Thyroid gland (tissue), 4 donors: ENCODE measurements at places on chromosomes 5 and 9.

DNA sequence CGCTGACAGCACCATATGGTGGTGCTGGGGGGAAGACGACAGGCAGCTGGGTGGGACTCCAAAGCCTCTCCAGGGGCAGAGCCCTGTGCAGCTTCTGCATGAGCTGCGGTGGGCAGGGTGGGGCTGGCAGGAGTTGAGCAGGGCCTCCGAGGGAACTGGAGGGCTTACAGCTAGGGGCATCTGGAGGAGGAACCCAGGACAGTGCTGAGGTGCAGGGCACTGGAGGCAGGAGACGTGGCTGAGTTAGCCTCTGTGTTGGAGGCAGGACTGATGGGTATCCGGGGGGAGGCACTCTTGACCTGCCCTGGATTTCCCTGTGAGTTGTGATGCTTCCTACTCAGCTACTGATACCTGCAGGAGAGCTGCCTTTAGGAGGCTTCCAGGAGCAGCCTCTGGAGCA is 45.0 kb downstream of the TENT4A start:
- DNase-seq: no peak

DNA sequence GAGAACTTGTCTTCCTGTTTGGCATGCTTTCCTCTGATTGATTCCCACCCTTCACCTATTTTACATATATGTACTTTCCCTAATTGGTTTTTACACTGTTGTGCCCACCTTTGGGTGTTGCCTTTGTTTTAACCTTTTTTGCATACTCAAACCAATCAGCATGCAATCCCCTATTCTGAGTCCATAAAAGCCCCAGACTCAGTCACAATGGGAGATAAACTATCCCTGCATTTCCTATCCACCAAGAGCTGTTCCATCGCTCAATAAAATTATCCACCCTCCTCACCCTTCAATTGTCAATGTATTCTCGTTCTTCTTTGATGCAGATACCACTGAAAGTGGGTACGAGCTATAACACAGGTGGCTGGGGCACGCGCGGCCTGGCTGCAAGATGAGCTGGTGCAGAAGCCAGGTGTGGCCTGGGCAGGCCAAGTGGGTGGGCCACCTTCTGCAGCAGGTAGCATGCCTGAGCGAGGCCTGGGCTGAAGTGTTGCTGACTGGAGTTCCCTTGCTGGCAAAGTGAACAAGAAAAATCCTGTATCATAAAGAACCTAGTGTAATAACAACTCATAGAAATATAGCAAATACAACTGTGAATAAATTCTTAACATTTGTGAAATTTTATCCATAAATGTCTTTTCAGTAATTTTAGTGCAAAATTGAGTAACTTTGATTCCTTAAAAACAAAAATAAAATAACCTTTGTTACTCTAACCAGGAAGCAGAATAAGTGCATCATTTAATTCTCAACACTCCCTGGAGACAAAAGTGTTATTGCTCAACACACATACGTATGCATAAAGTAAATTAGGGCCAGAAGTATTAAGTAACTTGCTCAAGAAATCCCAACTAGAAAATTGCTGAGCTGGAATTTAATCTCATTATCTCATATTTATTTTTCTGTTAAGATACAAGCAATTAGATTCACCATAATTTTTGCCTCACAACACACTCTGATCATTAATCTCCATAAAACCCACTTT is 685.3 kb upstream of the EDIL3 start:
- DNase-seq: no peak

DNA sequence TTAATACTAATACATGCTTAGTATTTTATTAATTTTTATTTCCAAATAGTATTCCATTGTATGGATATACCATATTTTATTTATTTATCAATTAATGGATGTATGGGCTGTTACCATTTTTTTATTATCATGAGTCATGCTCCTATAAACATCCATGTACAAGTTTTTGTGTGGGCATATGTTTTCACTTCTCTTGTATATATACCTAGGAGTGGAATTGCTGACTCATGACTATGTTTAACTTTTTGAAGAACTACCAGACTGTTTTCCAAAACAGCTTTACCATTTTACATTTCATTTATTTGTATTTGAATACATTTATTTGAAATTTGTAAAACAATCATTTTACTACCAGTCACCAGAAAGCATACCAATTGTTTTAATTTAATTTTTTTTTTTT is 14.1 kb upstream of the LRRC19 start:
- no peak for DNase-seq

GRCh38 chr5:181133083-181133482 is 2.1 kb upstream of the OR2V1 start:
- DNase-seq: no peak

DNA sequence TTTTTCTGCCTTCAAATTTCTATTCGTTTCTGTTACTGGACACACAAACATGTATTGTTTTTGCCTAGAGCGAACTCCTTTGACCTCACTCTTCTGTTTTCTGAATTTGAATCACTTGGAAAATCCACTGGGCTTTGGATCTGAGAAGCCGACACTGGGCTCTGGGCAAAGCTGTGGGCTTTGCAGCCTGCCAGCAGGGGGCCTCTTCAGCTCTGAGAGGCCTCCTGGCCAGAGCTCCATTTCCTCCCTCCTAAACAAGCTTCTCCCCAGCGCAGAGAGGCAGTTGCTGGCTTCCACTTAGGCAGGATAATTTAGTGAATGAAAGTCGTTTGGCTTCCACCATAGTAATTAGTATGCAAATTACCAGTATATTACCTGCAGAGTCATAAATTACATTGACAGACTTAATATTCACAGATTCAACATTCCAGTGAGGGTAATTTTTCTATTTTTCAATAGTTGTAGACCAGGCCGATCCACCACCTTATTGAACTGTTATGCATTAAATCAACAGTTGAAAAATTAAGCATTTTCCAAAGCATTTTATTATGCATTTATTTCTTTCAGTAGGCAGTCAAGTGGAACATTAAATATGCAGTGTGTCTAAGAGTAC is 104.0 kb upstream of the ZNF366 start:
- DNase-seq: peak; percentile 85

DNA sequence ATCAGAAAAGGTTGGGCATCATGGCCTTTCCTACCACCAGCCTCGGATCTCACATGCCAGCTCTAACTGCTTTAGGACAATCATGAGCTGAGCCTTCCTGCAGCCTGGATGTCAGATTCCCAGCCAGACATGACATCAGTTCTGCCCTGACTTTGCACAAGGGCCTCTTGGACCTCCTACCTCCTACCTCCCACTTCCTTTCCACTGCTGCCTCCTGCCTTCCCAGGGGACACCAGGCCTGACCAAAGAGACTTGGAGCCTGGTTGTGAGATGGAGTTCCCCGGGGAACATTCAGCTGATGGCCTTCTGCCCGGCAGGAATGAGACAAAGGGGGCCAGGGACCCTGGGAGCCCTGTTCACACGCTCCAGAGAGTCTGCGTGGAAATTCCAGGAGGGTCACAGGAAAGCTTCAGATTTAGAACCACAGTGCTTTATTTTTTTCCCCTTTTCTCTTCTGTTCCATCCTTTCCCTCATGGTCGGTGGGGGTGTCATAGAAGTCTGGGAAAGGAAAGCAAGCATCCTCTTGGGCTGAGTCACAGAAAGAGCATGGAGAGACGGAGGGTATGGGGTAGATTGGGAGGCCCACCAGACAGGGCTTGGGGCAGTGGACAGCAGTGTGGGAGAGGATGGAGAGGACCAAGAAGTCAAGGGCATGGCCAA is 35.4 kb upstream of the IL17B start:
- no peak for DNase-seq

DNA sequence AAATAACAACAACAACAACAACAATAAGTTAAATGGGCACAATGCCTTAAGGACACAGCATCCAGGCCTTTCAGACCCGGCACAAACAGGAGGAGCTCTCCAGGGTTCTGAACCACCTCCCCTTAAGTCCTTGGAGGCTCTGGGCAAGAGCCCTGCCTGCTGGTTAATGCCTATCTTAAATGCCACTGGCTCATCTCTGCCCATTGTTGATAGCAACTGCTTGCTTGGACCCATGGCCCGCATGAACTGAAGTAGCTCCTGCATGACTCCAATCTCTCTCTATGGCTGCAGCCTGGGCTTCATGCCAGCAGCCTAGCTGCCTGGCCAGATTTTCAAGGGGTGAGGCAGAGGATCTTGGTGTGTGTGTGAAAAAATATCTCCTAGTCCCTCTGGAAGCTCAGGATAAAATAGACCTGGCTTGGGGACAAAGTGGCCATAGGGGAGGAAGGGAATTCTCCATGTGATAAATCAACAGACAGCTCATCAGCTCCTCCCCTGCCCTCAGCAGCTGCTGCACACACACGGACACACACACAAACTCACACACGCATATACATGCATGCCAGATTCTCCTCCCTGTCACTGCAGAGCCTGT is 27.4 kb downstream of the FAM219A start:
- DNase-seq: peak; percentile 83

DNA sequence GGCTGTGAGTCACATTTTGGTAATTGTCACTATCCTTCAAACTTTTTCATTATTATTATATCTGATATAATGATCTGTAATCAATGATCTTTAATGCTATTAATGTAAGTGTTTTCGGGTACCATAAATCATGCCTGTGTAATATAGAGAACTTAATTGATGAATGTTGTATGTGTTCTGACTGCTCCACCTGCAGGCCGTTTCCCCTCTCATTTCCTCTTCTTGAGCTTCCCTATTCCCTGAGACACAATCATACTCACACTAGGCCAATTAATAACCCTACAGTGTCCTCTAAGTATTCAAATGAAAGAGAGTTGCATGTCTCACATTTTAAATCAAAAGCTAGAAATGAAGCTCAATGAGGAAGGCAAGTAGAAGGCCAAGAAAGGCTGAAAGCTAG is 420.9 kb upstream of the SGCD start:
- no peak for DNase-seq

- DNase-seq: no peak
Measured at GRCh38 chr5:140796718-140797095, 2.1 kb downstream of the PCDHA2 start.

GRCh38 chr5:10885026-10885425 is 124.0 kb upstream of the DAP start:
- no peak for DNase-seq

DNA sequence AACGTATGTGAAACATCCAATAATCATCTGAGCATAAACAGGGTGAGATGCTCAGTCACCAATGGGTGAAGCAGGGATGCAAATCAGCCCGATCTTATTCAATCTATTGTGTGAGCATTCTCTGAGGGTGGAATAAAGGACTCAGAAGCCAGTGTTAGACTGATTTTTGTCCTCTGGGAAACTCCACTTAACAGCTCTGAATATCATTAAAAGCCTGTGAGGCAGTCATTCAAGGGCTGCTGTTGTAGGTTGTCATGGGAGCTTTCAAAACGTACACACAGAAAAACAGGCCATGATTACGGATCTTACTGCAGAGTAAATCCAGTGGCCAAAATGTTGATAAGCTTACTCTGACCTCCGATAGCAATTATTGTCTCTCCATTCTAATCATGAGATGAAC is 266.5 kb upstream of the EFNA5 start:
- DNase-seq: no peak

DNA sequence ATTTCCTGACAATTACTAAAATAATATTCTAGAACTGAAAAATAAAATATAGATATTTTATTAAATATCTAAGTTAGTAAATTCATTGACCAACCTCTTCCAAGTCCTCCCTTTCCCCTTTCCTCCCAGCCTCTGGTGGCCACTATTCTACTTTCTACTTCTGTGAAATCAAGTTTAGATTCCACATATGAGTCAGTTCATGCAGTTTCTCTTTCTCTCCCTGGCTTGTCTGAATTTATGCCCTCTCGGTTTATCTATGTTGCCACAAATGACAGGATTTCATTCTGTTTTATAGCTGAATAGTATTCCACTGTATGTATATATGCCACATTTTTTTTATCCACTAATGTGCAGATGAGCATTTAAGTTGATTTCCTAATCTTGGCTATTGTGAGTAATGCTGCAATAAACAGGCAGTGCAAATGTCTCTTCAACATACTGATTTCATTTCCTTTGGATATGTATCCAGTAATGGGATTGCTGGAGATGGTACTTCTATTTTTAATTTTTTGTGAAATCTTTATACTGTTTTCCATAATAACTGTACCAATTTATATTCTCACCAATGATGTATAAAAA is 52.3 kb downstream of the WDR36 start:
- DNase-seq: no peak

DNA sequence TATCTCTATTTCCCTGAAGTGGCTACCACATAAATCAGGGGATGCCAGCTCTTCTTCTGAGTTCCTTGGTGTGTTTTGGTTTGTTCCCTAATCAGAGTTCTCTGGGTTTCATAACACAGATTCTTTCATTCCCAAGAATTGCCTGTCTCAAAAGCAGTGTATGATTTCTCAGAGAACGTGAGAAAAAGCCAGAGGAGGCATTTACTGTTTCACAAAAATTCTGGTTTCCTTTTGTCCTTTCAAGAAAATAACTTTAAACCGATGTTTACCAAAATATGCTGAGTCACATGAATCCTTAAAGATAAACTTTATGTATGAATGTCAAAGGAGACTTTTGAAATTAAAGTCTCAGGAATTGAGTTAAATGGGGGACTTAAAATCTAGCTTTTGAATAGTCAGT is 314.3 kb downstream of the EBF1 start:
- DNase-seq: no peak

GRCh38 chr5:79842991-79843390 is 148.1 kb downstream of the MTX3 start:
- no peak for DNase-seq

DNA sequence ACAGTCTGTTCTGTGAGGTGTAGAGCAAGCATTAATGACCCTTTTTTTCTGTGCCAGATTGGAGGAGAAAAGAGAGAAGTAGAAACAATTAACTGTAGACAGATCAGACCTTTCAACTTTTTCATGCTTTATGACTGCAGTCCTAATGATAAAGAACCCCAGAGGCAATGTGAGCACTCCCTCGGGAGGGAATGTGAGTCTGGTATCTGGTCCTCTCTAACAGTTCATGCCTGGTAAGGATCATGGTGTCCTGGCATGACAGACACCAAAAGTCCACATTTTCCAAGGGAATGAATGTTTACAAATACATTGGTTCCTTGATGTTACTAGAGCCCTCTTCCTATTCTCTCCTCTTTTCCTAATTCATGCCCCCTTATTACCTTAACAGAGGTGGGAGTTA is 70.3 kb downstream of the MTAP start:
- no peak for DNase-seq

DNA sequence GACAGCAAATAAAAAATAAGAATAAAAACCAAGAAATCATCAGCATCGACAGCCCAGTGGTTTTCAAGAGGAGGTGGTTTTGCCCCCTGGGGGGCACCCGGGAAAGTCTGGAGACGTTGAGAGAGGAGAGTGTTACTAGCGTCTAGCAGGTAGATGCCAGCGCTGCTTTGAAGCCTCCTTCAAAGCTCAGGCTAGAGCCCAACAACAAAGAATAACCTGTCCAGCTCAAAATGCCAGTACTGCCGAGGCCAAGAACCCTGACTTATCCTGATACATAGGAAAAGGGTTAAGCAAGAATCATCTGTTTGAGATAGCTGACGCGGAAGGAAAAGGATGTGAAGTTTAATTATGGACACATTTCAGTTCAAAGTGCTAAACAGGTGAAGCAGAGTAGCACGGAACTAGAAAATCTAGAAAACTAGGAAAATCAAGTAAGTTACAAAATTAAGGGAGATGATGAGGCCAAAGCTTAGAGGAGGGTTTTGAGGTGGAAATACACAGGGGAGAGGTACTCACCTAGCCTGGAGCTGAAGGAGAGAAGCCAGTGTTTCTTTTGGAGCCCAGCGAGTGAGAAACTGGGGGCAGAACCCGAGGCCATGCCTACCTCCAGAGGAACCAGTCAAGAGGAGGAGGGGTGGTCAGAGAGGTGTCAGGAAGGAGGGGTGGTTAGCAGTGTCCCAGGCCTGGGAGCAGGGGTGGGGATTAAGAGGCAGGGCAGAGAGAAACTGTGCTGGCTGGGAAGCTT is 121.0 kb upstream of the RETREG1 start:
- DNase-seq: peak; percentile 52

- DNase-seq: peak; percentile 13
Measured at GRCh38 chr5:174317256-174317894, 271.9 kb downstream of the NSG2 start.
